ENCODE measurements at places on chromosomes 6 and 20.
A peak's percentile ranks its signal among the peaks of the same experiment; 100 is the strongest.

- no peak for DNase-seq
Observed at GRCh38 chr6:168908166-168908565, 345.5 kb downstream of the THBS2 start.

DNA sequence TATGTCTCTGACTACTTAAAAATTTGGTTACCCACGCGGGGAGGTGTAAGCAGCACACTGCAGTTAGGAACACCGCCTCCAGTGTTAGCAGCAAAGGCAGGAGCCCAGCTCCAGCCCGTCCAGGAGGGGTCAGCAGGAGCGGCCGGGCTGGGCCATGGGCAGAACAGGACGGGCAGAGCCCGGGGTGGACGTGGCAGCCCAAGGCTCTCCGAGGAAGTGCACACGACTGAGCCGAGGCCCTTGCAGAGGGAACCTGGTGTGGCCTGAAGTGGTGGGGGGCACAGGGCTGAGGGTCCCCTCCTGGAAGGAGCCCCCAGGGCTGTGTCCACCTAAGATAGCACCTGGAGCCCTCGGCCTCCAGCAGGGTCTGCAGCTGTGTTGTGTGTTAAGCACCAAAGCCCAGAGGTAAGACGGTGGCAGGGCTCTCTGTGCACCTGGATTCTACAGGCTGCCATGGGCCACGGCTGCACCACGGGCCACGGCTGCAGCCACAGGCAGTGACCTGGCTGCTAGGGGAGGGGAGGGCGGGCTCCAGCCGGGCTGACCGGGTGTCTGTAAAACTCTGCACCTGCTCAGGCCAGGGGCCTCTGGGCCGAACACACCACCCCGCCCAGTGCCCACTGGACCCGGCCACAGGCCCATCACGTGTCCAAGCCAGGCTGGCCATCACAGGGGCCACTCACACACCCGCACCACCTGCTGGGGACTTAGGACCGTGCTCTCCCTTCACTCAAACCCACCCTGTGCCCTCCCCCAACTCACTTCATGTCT lies 6.6 kb downstream of the SLC2A4RG start:
- DNase-seq, result no peak

GRCh38 chr20:59805786-59806577 lies 127.5 kb downstream of the SYCP2 start:
- peak; percentile 85 for DNase-seq

DNA sequence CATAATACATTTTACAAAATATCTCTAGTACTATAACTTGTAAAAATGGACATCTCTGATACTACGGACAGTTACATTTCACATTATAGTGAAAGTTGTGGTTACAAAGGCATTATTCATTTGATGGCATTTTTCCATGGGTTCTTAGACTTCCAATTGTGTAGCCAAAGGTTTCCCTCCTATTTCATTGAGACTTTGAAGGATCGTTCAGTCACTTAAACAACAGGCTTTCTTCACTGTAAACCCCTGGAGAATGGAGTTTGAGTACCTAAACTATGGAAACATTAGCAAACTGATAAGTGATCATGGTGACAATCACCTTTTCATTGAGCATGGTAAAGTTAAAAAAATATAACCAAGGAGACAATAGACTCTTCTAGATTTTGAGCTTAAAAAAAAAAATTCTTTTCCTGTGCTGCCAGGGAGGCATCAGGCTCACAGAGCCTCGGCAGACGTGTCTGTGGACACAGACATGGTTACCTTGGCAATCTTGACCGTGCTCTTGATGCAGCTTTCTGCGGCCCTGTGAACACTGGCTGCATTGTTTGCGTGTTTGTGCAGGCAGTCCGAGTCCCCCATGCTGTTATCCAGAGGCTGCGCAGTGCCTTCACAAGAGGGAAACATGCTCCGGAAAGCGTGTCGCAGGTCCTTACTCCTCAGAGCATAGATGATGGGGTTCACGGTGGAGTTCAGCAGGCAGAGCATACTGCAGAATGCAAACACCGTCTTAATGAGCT lies 22.6 kb downstream of the CNR1 start:
- DNase-seq, result no peak
